ENCODE measurements at places on chromosomes 16 and 17.

DNA sequence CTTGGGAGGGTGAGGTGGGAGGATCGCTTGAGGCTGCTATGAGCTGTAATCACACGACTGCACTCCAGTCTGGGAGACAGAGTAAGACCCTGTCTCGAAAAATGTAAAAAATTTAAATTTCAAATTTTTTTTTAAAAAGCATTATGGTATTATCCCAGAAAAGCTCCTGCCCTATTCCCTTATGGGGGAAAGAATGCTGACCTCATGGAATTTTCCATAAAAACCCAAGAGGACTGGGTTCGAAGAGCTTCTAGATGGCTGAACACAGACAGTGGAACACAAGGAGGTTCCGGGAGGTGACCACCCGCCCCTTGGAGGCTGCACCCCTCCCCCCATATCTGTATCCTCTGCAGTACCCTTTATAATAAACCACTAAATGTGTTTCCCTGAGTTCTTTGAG lies 4.0 kb downstream of the EIF4A3 start:
- no peak for DNase-seq

DNA sequence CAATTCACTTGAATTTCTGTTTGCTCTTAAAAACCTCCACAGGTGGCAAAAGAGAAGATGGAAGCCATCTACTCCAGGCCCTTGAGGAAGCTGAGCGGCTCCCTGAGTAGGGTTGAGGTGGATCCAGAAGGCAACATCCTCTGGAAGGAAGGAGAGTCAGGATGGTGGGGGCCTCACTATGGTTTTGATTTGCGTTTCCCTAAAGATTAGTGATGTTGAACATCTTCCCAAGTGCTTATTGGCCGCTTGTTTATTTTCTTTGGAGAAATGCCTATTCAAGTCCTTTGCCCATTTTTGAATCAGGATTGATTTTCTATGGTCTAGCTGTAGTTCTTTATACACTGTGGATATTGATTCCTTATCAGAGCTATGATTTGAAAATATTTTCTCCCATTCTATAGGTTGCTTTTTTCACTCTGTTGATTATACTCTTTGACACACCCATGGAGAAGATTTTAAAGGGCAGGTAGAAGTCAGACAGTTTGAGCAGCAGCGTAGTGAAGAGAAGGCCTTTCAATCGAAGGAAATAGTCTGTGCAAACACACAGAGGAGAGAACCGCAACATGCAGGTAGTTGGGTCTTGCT lies 58.6 kb downstream of the WSB1 start:
- DNase-seq, result no peak

DNA sequence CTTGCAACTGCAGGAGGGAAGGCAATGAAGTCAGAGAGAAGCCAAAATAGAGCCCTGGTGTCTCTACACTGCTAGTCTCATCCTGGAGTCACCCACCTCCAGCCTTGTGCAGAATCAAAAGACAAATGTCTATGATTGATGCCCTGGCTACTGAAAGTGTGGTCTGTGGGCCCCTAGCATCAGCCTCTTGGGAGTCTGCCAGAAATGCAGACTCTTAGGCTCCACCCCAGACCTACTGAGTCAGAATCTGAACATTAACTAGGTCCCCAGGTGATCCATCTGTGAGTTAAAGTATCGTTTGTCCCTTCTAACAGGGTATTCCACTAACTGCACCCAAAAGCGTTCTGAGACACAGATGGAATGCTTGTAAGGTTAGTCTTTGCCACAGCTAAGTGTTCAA lies 21.2 kb downstream of the EARS2 start:
- DNase-seq, result no peak

DNA sequence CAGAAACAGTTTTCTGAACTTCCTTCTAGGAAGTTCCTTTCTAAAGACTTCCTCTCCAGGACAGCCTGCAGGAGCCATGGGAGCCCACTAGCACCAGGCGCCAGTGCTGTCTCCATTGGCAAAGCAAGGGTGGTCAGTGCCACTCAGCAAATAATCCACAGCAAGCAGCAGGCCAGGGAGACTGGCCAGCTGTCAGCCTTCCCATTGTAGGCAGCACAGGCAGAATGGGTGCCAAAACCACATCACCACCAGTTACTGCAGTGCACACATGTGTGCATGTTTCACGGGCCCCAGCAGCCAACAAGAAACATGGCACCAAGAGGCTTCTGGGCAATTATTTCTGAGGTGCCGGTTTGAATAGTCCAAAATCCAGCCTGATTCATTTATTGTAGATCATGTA lies 26.7 kb downstream of the DNASE1 start:
- no peak for DNase-seq

DNA sequence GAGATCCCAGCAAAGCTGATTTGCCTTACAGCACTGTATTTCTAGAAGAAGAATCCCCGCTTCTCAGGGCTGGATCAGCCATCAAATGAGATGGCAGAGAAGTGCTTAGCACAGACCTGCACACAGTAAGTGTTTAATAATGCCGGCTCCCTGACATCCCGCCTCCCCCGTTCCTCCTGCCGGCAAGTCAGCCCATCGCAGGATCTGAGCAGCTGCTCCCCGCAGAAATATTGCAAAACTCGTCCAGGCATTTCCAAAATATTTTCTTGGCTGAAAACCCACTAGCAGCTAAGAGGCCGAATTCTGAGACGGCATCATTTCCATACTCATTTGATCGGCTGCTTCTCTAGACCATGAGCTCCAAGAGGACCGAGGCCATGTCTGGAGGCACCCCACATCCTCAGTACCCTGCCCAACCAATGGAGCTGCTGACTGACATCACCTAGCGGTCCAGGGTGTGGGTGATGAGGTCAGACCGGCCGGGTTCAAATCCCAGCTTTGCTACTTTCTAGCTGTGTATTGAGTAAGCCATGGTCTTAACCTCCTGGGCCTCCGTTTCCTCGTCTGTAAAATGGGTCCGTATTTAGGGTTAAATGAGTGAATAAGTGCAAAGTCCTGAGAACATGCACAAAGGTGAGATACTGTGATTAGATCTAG lies 251.5 kb downstream of the KATNIP start:
- DNase-seq, result no peak

GRCh38 chr17:30380643-30381339 lies 2.1 kb downstream of the CPD start:
- no peak for DNase-seq

- DNase-seq, result no peak
These were observed 30.4 kb upstream of the CALB2 start for GRCh38 chr16:71328151-71328550.

- DNase-seq, result no peak
These were observed 135.6 kb downstream of the BANP start for GRCh38 chr16:88086571-88087516.

- DNase-seq, result no peak
These were observed 3.4 kb upstream of the PDZD9 start for GRCh38 chr16:22004341-22004740.

Measured in naive thymus-derived CD8-positive, alpha-beta T cell (primary cell).